ENCODE measurements at places on chromosomes 13 and 19.
A peak's percentile ranks its signal among the peaks of the same experiment; 100 is the strongest.

GRCh38 chr19:40348125-40348913 lies at the start of the genes C19orf47 and PLD3:
TSS of gene C19orf47 (minus strand) at chr19:40348397. CDS start at chr19:40341857, 6,540 bp downstream.
TSS of gene PLD3 (plus strand) at chr19:40348695. CDS start at chr19:40366484, 17,789 bp downstream.
- DNase-seq = peak; percentile 99

- DNase-seq = no peak
Measured at GRCh38 chr13:112710855-112711527, 21.2 kb downstream of the ATP11A start.

DNA sequence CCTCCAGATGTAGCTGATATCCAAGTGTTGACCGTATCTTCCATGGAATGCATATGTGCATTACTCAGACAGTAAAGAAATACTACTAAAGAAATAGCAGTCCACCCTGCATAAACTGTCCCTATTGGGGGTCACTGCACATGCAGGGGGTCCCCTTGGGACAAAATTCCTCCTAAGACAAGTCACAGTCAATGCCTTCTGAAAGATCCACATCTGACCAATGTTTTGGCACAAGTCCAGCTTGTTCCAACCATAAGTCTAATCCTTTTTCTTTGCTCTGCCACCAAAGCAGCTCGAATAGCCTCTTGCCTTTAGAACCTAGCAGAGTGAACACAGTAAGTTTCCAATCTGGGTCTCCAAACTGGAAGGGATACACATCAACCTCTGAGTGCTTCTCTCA lies 87.9 kb downstream of the DIAPH3 start:
- DNase-seq = no peak

DNA sequence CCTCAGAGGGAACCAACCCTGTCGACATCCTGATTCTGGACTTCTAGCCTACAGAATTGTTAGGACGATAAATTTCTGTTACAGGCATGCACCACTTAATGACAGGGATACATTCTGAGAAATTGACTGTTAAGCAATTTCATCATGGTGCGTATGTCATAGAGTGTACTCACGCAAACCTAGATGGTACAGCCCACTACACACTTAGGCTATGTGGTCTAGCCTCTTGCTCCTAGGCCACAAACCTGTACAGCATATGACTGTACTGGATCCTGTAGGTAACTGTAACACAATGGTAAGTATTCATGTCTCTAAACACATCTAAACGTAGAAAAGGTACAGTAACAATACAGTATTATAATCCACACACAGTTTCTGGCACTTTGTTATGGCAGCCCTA lies 13.3 kb downstream of the USP12 start:
- DNase-seq = no peak

GRCh38 chr19:36972571-36972970 lies 56.4 kb downstream of the ZNF568 start:
- no peak for DNase-seq

DNA sequence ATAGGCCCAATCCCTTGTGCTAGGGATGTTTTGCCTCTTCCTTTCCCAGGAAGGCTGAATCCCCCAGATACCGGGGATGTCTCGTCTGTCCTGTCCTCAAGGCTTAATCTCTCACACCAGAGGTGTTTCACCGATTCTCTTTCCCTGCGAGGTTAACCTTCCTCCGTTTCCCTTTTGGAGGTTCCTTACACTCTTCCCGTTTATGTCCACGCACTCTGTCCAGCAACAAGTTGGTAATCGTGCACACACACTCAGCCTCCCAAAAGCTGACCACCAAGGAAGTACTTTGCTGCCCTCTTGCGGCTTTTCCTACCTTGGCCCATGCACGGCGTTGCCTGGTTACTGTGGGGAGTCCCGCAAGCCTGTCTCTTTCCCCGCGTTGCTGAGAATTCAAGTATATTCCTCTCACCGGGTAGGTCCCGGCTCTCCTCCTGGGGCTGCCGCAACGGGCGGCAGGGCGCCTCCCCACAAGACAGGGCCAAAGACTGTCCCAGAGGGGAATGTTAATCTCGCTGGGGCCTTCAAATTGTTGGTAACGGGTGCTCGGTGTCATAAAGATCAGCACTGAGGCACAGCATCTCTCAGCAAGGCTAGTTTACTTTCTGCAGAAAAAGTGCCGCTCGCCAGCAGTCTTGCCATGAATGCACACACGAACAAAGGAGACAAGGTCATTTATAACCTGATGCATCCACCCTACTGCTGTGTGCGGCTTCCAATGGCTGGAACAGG lies 36.7 kb upstream of the CD177 start:
- no peak for DNase-seq

- DNase-seq = no peak
Measured at GRCh38 chr19:44856421-44857083, 10.5 kb downstream of the NECTIN2 start.

DNA sequence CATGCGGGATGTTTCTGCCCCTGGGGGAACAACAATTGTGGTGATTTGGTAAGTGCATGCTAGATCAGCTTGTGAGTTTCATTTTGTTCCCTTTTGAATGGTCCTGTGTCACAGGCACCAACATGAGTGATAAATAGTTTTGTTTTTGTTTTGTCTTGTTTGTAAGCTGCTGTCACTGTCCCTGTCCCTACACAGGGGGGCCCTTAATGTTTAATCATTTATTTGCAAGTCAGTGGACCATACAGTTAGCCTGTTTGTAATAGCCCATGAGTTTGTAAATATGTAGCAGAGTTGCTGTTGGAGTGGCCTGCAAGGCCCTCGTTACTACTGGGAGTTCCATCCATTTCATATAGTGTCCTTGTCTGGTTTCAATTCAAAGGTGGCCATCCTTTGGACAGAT lies 979.6 kb upstream of the SPRY2 start:
- DNase-seq = no peak

- no peak for DNase-seq
Measured at GRCh38 chr19:3249408-3249807, 24.9 kb downstream of the CELF5 start.

GRCh38 chr13:106515635-106516254 lies 19.7 kb downstream of the EFNB2 start:
- no peak for DNase-seq

DNA sequence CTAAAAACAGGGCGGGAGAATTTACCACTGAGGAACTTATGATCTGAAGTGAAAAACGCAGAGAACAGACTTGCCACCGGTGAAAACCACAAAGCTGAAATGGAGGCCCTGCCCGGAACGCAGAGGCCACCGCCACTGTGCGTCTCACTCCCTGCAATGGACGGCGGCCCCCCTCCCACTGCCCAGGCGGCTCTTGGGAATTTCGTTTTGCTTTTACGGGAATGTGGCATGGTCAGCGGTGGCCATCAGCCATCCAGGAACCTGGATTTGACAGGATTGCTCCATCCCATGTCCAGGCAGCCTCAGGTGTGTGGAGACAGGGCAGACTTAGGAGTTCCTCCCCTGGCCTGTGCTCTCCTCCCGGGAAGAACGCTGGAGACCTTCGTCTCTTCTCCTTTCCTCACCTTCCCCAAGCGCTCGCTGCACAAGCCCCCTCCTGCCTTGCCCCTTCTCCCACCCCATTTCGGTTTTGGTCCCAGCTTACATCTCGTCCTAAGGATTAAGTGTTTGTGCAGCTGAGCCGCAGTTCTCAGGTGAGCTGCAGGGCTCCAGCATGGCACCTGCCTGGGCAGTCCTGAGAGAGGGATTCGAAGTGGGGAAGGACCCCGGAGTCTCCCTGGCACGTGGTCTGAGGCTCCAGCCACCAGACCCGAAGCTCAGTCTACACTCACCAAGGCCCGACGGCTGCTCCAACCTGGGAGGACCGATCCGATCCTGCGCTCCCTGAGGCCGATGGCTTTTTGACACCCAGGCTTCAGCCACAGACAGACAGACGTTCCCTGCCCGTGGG lies 49.9 kb downstream of the MCF2L start:
- DNase-seq = no peak

DNA sequence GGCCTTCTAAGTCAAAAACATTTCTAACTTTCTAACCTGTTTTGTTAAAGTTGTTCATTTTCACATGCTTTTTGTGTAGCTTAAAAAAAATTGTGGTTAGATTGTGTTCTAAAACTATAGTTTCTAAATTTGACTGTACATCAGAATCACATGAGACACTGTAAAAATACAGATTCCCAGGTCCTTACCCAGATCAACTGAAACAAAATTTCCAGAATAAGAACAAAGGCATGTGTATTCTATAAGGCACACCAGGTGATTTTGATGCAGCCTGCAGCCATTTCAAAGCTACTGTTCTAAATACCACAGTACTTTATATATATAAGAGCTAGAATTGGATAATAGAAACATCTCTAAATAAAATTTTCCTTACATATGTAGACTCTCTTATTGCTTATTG lies 29.1 kb downstream of the INTS6 start:
- no peak for DNase-seq

- DNase-seq = no peak
Measured at GRCh38 chr13:113164492-113164891, 6.0 kb downstream of the PROZ start.

- no peak for DNase-seq
Measured at GRCh38 chr19:8988204-8988603, 22.0 kb downstream of the MUC16 start.

- DNase-seq = no peak
Measured at GRCh38 chr19:5026706-5027273, 57.9 kb downstream of the KDM4B start.

- DNase-seq = peak; percentile 22
Measured at GRCh38 chr13:75931116-75931515, 295.0 kb downstream of the LMO7 start.
